ENCODE measurements at places on chromosomes 4 and X. TPM values are rescaled to one million over a fixed set of nuclear protein-coding genes. Genes with fewer than 3 reads are reported as not detected.

The CNKSR2 gene
- 20.6 TPM for total RNA-seq

The ADH7 gene
- not detected for total RNA-seq

The NLRP2B gene
- total RNA-seq, result not detected

The NELFA gene
- total RNA-seq, result 46.1 TPM

The GAGE12H gene
- not detected for total RNA-seq

The EXOC1L gene
- total RNA-seq, result not detected

- no peaks in the 10 kb centered on the region for H3K27me3 ChIP-seq
- no peaks in the 10 kb centered on the region for H3K4me1 ChIP-seq
- peaks cover 12% of the 10 kb centered on the region for H3K36me3 ChIP-seq
- DNase-seq, result no peak
- no peak overlapping the region for H3K4me3 ChIP-seq
These were observed 130.1 kb downstream of the KLHL34 start for GRCh38 chrX:21528076-21528475.

GRCh38 chrX:154403192-154403591 lies 5.0 kb downstream of the RPL10 start:
- peaks cover 16% of the 10 kb centered on the region for H3K36me3 ChIP-seq
- H3K4me1 ChIP-seq, result peaks cover 28% of the 10 kb centered on the region
- no peak overlapping the region for H3K27ac ChIP-seq
- no peaks in the 10 kb centered on the region for H3K27me3 ChIP-seq
- DNase-seq, result no peak

- no peak overlapping the region for H3K27ac ChIP-seq
- H3K4me1 ChIP-seq, result no peaks in the 10 kb centered on the region
- H3K36me3 ChIP-seq, result no peaks in the 10 kb centered on the region
- peaks cover 8% of the 10 kb centered on the region for H3K27me3 ChIP-seq
These were observed 60.1 kb upstream of the SORCS2 start for GRCh38 chr4:7132249-7132648.

- H3K27me3 ChIP-seq, result peaks cover 4% of the 10 kb centered on the region
- no peak overlapping the region for H3K4me3 ChIP-seq
- H3K4me1 ChIP-seq, result peaks cover 6% of the 10 kb centered on the region
- no peak overlapping the region for H3K27ac ChIP-seq
These were observed 27.4 kb downstream of the CBLL2 start for GRCh38 chrX:22300130-22300529.

GRCh38 chr4:2284934-2285612 lies 23.2 kb upstream of the MXD4 start:
- H3K4me3 ChIP-seq, result no peak overlapping the region
- H3K4me1 ChIP-seq, result peaks cover 60% of the 10 kb centered on the region
- H3K27ac ChIP-seq, result peak overlapping the region; percentile 77
- H3K27me3 ChIP-seq, result no peaks in the 10 kb centered on the region
- DNase-seq, result no peak

DNA sequence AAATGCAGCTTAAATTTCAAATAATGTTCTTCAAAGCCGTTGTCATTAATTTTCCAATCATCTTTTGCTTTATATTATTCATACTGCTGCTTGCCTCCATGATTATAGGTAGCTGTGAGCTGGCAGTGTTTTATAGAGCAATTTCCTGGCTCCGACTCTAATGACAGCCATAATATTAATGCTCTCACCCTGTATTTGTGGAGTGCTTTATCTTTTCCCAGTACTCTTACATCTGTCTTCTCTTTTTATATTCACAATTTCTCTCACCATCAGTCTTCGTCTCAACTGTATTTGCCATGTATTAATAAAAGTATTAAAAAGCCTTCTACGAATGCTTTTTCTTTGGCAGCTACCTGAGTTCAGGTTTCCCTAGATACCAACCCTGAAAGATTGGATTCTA lies 21.0 kb downstream of the ATXN3L start:
- DNase-seq, result no peak
- no peaks in the 10 kb centered on the region for H3K4me1 ChIP-seq
- no peaks in the 10 kb centered on the region for H3K27me3 ChIP-seq
- H3K36me3 ChIP-seq, result no peaks in the 10 kb centered on the region
- no peak overlapping the region for H3K27ac ChIP-seq
- no peak overlapping the region for H3K4me3 ChIP-seq

DNA sequence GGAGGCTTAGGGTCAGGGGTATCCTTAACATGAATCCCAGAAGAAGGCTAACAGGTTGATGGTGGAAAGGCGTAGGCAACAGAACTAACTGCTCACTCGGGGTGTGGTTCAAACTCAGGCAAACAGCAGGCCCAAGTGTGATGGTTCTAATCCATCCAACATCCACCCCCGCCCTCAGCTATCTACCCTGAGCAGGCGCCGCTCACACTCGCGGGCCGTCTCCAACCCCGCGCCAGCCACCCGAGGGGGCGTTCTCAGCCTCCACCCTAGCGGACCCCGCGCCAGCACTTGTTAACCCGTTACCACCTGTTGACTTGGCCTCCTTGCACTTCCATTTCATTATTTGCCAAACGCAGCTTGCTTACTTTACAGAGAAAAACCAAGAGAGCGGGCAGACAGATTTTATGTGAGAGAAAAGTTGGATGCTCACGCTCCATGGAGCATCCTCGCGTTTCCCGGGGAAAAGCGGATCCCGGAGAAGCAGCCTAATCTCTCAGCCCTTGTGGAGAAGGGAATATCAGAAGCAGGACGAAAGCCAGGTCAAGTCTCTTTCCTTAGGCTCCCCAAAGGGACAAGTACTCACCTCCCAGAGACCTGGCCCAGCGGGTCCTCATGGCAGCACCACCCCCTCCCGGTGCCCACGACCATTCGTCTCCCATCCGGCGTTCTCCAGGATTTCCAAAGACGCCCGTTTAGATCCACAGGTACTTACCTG lies 773 bp downstream of the SNCA start:
- H3K27me3 ChIP-seq, result peaks cover 40% of the 10 kb centered on the region
- peaks cover 14% of the 10 kb centered on the region for H3K4me1 ChIP-seq
- no peaks in the 10 kb centered on the region for H3K36me3 ChIP-seq
- peak overlapping the region; percentile 81 for H3K4me3 ChIP-seq
- H3K27ac ChIP-seq, result no peak overlapping the region

GRCh38 chr4:148649652-148650331 lies 207.6 kb upstream of the NR3C2 start:
- peaks cover 2% of the 10 kb centered on the region for H3K27me3 ChIP-seq
- no peak for DNase-seq
- H3K4me1 ChIP-seq, result no peaks in the 10 kb centered on the region
- H3K36me3 ChIP-seq, result no peaks in the 10 kb centered on the region

GRCh38 chrX:131802836-131803626 lies 220.1 kb upstream of the STK26 start:
- H3K36me3 ChIP-seq, result no peaks in the 10 kb centered on the region
- H3K4me3 ChIP-seq, result peak overlapping the region; percentile 88
- no peaks in the 10 kb centered on the region for H3K4me1 ChIP-seq

GRCh38 chrX:129531132-129531531 lies 7.8 kb upstream of the SMARCA1 start:
- no peaks in the 10 kb centered on the region for H3K4me1 ChIP-seq
- no peak overlapping the region for H3K27ac ChIP-seq
- no peak for DNase-seq
- no peaks in the 10 kb centered on the region for H3K36me3 ChIP-seq
- H3K27me3 ChIP-seq, result no peaks in the 10 kb centered on the region

DNA sequence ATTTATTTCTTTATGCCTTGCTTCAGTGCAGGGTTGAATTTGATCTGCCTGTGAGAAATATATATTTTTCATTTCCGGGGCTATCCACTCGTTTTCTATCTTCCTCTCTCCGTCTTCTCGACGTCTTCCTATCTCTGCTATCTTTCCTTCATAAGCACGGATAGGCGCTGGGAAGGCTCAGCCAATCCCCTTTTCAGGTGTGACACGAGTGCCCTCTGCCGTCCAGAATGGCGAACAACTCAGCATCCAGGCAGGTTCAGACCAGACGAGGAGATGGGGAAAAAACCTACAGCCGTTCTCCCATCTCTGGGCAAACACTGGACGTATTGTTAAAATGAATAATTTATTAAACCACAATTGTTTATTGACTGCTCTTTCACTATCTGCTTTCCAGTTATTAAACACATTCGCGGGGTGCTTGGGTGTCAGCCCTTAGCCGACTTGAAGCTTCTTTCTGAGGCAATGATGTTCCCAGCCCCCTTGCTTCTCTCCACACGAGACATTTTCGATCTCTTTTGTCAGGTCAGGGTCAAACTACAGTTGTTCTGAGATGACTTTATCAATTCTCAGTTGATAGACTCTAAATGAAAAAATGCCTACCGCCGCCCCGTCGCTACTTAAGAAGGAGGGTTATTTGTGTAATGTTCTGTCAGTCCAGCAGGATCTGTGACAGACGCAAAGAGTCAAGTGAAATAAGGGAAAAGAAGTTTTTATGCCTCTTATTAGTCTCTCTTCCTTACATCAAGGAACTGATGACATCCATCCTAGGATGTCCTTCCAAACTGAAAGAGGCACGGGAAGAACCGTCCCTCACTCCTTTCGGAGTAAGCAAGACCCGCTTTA lies 96.3 kb upstream of the NOCT start:
- H3K4me3 ChIP-seq, result no peak overlapping the region
- H3K27ac ChIP-seq, result no peak overlapping the region

DNA sequence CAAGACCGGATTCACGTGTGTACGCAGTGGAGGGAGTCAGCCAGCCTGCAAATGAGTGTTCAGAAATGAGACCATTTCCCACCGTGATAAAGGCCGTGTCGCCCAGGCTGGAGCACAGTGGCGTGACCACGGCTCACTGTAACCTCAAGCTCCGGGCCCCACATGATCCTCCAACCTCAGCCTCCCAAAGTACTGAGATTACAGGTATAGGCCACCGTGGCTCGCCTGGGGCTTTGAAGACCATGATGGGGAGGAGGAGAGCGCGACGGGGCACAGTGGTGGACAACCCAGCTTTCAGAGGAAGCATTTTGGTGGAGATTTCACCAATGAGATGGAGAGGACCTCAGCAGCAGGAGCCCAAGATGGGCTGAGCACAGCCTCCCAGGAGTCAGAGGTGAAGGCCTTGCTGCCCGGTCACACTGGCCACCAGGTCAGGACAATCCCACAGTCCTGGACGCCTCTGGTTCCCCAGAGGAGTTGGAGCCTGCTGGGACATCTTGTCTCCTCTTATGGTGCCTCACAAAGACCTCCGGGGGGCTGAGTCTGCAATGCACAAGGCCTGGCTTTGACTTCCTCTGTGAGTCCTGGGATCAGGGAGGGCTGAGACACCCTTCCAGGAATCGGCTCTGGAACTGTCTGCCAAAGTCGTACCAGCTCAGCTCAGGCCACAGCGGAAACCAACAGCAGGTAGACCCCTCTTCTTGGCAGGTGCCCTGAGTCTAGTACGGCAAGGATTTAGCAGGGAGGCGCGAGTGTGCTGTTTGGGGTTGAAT lies 22.4 kb upstream of the MXD4 start:
- H3K4me1 ChIP-seq, result peaks cover 19% of the 10 kb centered on the region
- H3K36me3 ChIP-seq, result no peaks in the 10 kb centered on the region
- no peak for DNase-seq
- no peaks in the 10 kb centered on the region for H3K27me3 ChIP-seq
- H3K4me3 ChIP-seq, result no peak overlapping the region
- H3K27ac ChIP-seq, result no peak overlapping the region

- no peaks in the 10 kb centered on the region for H3K27me3 ChIP-seq
- H3K4me3 ChIP-seq, result no peak overlapping the region
- H3K4me1 ChIP-seq, result no peaks in the 10 kb centered on the region
- no peak overlapping the region for H3K27ac ChIP-seq
- H3K36me3 ChIP-seq, result no peaks in the 10 kb centered on the region
These were observed 403.0 kb upstream of the CNKSR2 start for GRCh38 chrX:20971250-20971649.

DNA sequence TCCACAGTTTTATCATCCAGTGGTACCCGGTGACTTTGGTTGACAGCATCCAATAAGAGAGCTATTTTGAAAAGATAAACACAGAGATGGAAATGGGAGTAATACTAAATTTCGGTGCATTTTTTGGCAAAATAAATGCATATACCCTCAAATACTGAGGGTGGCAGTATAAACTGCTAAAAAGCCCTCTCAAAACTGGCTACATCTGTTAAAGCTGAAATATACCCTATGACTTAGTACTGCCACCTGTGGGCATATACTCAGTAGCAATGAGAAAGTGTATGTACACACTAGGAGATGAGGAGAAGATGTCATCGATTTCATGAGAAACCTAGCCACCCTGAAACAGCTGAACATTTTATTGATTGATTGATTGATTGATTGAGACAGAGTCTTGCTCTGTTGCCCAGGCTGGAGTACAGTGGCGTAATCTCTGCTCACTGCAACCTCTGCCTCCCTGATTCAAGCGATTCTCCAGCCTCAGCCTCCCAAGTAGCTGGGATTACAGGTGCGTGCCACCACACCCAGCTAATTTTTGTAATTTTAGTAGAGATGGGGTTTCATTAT lies 12.2 kb upstream of the TMEM128 start:
- DNase-seq, result peak; percentile 12
- H3K27me3 ChIP-seq, result no peaks in the 10 kb centered on the region
- H3K36me3 ChIP-seq, result no peaks in the 10 kb centered on the region
